ENCODE measurements at places on chromosomes 2 and 18.
A peak's percentile ranks its signal among the peaks of the same experiment; 100 is the strongest.

GRCh38 chr18:9482790-9483189, 7.5 kb downstream of the RALBP1 start:
- DNase-seq = no peak

- DNase-seq = no peak
Measured at GRCh38 chr2:180905002-180905401, 75.4 kb upstream of the UBE2E3 start.

- DNase-seq = no peak
Measured at GRCh38 chr2:150589681-150590080, 102.2 kb upstream of the RND3 start.

DNA sequence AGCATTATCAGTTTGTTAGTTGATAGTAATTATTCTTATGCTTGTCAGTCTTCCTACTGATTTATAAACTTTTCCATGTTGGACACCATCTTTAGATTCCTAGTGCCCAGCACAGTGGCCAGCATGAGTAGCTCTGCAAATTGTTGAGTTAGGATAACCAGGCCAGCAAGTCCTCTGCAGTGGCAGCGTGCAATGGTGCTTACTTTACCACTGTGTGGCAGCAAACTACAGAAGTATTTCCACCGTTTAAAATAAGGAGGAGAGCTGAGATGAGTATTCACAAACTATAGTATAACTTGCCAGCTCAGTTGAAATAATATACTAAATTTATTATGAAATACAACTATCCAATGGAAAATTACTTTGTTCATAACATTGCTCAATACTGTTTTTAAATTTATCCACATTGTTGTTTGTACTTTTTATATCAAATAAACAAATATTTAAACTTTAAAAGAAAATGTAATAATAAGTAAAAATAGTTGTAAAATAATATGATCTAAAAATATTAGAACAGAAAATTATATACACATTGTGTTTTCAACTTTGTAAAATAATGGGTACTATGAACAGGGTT, 9.3 kb upstream of the THADA start:
- DNase-seq = peak; percentile 34

DNA sequence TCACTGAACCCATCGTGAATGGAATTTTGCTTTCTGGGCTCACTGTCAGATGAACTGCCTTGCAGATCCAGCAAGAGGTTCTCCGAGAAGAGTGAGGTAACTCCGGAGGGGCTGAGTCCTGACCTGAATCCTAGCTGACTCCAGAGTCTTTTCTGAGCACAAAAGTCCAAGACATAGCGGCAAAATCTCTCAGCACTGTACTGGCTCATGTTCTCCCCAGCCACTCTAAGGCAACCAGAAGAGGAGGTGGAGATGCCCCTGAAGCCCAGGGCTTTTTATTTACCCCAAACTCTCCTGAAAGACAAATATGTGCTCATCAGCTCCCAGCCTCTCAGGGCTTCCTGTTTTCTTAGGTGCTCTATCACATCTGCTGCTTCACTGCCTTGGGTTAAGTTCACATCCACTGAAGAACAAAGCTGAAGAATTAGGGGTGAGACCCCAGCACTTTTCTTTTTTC, 221.8 kb downstream of the MREG start:
- no peak for DNase-seq

DNA sequence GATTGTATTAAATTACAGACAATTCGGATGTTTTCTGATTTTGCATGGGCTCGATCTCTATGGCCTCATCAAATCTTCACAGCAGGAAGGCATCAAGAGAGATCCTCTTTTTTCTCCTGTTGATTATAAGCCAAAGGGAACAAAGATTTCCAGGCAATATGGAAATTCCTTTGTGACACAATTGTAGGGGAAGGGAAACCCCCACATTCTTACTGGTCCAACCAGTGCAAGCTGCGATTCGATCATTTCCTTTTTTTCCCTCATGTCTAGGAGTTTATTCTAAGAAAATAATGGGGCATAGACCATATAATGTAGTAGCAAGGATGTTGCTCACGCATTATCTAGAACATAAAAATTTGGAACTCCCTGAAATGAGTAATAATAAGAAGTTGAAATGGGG, 87.7 kb downstream of the LYPD6 start:
- no peak for DNase-seq
